ENCODE measurements at places on chromosomes 3 and 15.

GRCh38 chr3:138768946-138769345 lies 65.8 kb downstream of the PIK3CB start:
- no peak for DNase-seq

GRCh38 chr3:151428386-151428785 lies 32.5 kb downstream of the IGSF10 start:
- DNase-seq, result no peak

- no peak for DNase-seq
These were observed 127.4 kb upstream of the HACD2 start for GRCh38 chr3:123712077-123712860.

DNA sequence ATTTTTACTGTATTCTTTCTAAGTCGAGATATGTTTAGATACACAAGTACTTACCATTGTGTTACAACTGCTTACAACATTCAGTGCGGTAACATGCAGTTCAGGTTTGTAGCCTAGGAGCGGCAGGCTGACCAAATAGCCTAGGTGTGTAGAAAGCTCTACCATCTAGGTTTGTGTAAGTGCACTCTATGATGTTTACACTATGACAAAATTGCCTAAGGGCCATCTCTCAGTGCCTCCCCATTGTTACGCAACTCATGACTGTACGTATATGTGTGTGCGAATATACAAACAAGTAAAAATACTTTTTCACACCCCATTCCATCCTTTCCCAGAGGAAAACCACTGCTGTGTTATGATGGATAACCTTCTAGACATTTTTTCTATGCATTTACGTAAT lies 44.3 kb downstream of the PXYLP1 start:
- no peak for DNase-seq

DNA sequence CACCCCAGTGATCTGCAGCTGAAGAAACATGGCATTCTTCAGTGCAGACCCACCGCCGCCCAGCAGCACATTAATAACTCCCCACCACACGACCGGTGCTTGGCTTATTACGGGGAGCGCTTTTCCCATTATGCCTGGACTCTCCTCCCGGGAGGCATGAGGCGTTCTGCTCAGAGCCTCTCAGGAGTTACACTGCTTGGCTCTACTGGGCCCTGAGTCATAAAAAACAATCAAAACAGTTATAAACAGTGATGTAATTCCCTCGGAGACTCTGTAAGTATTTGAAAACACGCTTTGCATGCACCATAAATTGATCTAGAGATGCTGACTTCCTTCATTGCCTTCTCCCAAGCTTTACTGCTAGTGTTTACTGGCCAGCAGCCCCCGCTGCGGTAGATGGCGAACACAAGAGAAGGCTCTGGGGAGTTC lies 77.1 kb upstream of the SNRPA1 start:
- no peak for DNase-seq

DNA sequence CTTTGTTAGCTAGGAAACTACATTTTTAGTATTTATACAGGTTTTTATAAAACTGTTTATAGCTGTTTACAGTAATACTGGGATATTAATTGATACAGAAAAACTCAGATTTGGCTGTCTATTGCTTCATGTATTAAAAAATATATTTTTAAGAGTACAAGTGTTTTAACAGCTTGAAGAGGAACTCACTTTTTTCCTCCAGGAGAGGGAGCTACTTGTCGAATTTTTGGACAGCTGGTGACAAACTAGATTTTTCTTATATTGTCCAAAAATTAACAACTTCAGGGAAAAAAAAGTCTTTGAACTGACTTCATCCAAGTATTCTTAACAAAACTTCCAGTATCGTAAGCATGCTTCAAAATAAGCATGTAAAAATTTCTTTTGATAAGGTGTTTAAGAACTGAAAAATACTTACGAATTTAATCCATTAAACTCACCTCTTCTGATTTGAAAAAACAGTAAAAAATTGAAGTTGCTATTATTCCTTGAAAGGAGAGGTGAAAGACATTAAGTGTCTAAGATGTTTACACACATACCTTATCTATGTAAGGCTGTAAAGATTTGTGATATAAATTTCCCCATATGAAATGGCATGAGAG lies 4.0 kb downstream of the DIPK2A start:
- DNase-seq, result no peak

- peak; percentile 41 for DNase-seq
These were observed 1.6 kb downstream of the EIF4E3 start for GRCh38 chr3:71723452-71724170.

DNA sequence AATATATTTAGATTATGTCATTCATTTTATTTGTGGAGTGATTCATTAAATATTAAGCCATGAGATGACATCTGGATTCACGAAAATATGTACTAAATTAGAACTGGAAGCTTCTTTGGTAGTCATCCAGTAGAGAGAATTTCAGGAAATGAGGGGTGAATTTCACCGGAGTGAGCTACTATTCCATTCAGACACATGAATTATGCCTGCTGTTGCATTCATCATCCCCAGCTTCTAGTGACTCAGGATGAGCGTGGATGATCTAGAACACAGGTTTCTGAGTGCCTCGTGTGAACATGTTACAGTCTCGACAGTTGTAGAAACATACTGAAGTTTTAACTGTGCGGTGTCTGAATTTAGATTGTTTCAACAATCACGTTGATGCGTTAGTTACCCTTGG lies 42.9 kb upstream of the GABRG3 start:
- DNase-seq, result no peak

DNA sequence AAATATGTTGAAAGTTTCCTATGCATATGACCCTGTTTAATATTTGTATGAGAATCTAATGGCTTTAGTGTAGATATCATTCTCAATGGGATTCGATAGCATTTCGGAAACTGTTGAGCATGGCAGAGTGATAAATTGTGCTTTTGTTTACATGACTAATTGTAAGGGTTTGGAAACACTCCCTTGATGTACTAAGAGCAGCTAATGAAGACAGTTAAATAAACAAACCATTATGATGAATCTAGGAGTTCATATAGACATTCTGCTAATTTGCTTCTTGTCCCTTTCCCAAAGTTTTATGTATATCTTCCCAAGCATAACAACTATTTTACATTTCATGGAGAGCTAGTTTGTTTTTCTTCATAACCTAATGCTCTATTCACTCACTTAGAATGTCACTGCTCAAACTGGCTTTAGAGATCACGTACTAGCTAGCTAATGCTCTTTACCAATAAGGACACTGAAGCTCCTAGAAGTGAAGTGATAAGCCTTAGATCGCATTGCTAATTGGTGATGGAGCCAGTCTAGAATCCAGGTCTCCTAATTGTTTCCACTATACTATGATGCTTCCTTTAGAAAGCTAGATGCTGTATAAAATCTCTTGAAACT lies 140.8 kb downstream of the TP63 start:
- no peak for DNase-seq

GRCh38 chr3:113677737-113678136 lies 18.7 kb downstream of the USF3 start:
- no peak for DNase-seq

DNA sequence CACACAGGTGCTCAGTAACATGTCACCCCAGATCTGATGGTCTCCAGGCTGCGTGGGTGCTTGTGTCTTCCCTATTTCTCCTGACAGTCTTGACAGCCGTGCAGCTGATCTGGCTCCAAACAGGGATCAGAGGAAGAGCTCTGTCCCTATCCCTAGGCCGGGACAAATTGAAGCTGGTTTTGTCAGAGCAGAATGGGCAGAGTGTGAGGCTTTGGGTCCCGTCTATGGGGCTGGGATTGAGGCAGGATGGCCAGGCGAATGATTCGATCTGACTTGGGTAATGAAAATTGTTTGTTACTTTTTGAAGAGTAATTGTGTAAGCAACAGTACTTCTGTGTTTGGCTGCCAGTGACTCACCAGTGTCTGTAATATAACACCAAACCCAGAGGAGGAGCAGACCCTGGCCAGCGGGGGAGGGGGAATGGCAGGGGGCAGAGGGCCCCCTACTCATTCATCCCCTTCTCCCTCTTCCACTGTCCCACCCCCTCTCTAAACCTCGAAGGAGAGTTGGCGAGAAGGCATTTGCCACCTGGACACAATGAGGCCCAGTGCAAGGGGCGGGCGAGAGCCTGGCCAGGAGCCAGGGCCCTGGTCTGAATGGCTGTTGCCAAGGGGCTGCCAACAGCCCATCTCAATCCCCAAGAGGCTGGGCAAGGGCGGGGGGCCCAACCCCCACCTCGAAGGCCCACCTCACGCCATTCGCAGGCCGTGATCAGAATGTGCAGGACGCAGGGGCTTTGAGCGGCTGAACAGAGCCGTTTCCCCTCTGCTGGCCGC lies 4.9 kb upstream of the MAGEF1 start:
- peak; percentile 6 for DNase-seq

GRCh38 chr15:83318036-83318435 lies 33.6 kb upstream of the BNC1 start:
- DNase-seq, result no peak

GRCh38 chr3:17456046-17456445 lies 286.4 kb downstream of the TBC1D5 start:
- DNase-seq, result no peak

- no peak for DNase-seq
These were observed 156.7 kb upstream of the EPHA6 start for GRCh38 chr3:96657710-96658109.

DNA sequence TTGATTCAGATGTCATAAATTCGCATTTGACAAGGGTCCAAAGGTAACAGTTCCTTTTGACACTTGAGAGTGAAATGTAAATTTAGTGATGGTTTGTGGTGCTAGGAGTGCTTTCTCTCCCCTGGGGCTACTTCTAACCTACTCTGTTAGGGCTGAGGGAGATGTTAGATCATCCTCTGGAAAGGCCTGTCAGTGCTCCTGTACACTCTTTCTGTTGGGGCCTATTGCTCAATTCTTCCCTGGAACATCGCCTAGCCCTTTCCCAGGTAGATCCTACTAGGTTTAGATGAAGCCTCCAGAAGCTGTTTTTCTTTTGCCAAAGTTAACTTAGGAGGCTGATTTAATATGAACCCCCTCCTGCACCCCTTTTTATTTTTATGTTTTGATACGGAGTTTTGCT lies 1.4 kb downstream of the PCCB start:
- peak; percentile 24 for DNase-seq

- peak; percentile 41 for DNase-seq
These were observed 29.9 kb downstream of the MBNL1 start for GRCh38 chr3:152298393-152299248.

GRCh38 chr3:144763878-144764454 lies 792.3 kb downstream of the DIPK2A start:
- DNase-seq, result no peak

DNA sequence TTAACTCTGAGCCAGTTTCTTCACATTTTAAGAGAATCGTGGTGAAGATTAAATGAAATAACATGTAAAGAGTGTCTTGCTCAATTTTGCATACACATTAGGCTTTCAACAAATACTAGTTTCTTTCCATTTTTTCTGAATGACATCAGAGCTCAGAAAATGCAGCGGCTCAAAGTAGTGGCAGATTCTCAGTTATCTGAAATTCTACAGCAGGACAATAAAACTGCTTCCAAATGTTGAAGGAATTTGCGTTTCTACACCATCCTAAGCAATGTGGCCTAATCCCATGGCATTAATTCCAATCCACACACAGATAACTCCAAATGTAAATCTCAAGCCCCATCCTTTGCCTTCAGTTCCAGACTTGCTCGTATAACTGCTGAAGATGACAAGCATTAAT lies 115.8 kb downstream of the PLCH1 start:
- no peak for DNase-seq
